ENCODE measurements at places on chromosomes 5 and 9.

- DNase-seq = no peak
Measured at GRCh38 chr5:128966375-128966774, 1.1 kb downstream of the SLC27A6 start.

GRCh38 chr9:93171261-93171990, 12.5 kb upstream of the WNK2 start:
- no peak for DNase-seq

- DNase-seq = no peak
Measured at GRCh38 chr9:2264081-2264480, 248.9 kb downstream of the SMARCA2 start.

GRCh38 chr5:144134194-144134826, 36.1 kb downstream of the YIPF5 start:
- DNase-seq = no peak

GRCh38 chr5:60883229-60883628, 39.2 kb upstream of the ELOVL7 start:
- DNase-seq = no peak

GRCh38 chr5:17147170-17147569, 70.3 kb upstream of the BASP1 start:
- no peak for DNase-seq

GRCh38 chr5:68396722-68397121, 181.2 kb downstream of the PIK3R1 start:
- DNase-seq = no peak

DNA sequence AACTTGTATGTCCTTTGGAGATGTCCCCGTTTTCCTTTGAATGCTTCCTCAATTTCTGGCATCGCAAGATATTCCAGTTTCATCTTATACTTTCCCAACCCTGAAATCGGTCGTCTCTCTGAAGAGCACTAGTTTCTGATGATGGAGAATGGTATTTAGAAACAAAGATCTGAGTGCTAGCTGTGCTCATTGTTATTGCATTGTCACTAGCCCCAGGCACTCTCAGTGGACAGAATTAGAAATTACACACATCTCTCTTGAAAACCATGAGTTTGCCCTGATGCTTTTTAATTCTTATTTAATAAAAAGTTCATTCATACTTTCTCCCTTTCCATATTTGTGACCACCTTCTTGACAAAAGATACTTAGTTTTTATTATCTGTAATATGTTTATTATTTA, 67.7 kb downstream of the C9orf152 start:
- no peak for DNase-seq

- DNase-seq = no peak
Measured at GRCh38 chr5:143065996-143066522, 295.9 kb downstream of the ARHGAP26 start.

- no peak for DNase-seq
Measured at GRCh38 chr5:54653956-54654614, 136.5 kb downstream of the SNX18 start.

GRCh38 chr5:68251804-68252522, 36.4 kb downstream of the PIK3R1 start:
- DNase-seq = no peak

Data from activated CD8-positive, alpha-beta memory T cell treated with anti-CD3 and anti-CD28 coated beads, Interleukin-2, amount 10 ng/mL, durations not matched to agents 7 days and 5 days (primary cell).